ENCODE measurements at places on chromosomes 1 and 21.

GRCh38 chr1:209103092-209103491 is 480.4 kb upstream of the CAMK1G start:
- no peak for DNase-seq

DNA sequence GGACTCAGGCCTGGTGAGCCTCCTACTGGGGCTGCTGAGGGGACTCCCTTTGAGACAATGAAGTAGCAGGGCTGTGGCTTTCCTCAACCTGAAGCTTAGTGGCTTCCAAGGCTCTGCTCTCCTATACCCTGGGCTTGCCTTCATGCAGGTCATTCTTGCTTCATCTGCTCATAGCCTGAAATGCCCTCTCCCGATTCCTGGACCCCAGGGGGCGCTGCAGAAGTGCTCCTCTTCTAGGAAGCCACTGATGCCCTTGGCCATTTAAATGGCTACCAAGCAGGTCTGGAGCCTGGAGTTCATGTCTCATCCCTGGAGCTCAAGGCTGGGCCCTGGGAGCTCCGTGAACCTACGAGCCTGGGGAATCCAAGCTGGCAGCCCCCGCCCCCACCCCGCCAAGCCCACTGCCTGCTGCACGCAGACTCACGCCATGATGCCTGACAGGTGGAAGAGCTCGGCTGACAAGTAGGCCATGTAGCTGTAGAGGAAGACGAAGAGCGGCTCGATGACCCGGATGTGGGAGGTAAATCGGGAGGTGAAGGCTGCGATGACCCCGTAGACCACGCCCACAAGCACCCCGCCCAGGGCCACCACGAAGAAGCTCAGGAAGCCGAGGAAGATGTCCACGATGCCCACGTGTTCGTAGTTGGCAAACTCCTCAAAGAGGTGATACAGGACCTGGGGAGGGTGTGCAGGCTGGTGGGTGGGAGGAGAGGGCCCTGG is 45.7 kb downstream of the SLC9A1 start:
- no peak for DNase-seq

DNA sequence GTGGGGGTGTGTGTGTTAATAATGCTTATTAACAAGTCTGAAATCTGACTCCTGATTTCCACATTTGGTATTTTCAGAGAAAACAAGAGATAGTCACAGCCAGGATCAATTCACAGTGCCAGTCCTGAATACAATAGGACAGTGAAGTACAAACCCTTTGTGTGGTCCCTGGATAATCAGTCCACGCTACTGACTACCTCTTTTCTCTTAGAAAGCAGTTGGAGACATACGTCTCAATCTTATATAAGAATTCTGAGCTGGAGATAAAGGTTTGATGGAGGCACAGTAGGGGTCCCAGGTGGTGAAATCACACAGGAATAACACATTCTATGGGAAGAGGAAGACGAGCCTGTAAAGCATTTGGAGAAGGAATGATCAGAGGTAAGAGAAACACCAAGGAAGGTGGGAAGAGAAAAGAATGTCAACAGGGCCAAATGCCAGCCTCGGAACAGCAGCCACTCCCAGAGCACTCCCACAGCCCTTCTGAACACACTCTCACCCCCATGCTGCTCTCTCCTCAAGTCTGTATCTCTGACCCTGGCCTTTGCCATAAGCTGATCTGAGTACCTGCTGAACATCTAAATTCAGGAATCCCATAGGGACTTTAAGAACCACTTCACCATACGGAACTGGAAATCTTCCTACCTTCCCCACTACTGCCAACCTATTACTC is 48.6 kb downstream of the TRAF5 start:
- no peak for DNase-seq

- no peak for DNase-seq
Measured at GRCh38 chr1:184110272-184111204, 59.0 kb downstream of the TSEN15 start.

DNA sequence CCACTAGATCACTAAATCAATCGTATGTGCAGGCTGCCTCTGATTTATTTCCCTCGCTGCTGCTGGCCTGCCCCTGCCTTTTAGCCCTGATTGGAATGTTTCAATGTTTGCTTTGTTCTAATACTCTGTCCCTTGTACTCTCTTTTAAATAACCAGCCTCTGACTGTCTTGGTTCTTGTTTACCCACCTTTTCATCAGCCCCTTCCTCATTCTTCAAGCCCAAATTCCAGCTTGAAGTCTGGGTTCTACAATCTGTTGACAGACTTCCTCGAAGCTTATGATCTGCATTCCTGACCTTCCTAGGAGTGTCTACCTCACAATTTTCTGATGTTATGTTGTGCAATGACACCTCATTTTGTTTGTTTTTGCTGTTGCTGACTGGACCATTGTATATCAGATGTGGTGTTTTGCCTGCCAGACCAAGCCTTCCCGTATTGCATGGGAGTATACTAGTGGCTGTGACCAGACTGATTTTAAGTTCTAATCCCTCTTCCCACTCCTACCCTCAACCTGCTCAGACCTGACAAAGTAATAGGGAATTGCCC is 46.6 kb upstream of the APOBEC4 start:
- DNase-seq = no peak

- DNase-seq = no peak
Measured at GRCh38 chr1:156841295-156841855, 17.5 kb downstream of the INSRR start.

Measured in stimulated activated CD8-positive, alpha-beta memory T cell treated with anti-CD3 and anti-CD28 coated beads, Interleukin-12 subunit alpha, Interleukin-12 subunit beta, amount 100 ng/mL, for 4 hours (primary cell).